ENCODE measurements at places on chromosomes 2 and 18.
A peak's percentile ranks its signal among the peaks of the same experiment; 100 is the strongest.

GRCh38 chr2:185063761-185064160 lies 465.4 kb downstream of the ZNF804A start:
- DNase-seq, result no peak

GRCh38 chr18:78511666-78512601 lies 467.7 kb upstream of the SALL3 start:
- DNase-seq, result no peak

DNA sequence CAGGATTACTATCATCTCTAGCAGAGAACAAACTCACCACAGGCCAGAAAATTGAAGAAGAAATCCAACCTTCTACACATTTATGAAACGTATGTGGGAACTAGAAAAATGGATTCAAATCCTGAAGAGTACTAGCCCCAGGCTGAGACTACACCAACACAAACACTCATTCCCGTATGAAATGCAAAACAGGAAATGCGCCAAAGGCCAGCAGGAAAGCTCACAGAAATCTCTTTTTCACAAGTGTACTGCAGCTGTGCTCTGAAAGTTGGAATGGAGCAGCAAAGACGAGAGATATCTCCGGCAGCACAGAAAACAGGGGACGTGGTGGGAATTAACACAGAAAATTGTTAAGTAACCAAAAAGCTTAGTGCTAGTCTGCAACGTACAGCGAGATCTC lies 913.5 kb downstream of the TDRD15 start:
- DNase-seq, result no peak

- no peak for DNase-seq
These were observed 387.9 kb upstream of the MYT1L start for GRCh38 chr2:2719015-2719414.

- DNase-seq, result no peak
These were observed 74.3 kb downstream of the NPAS2 start for GRCh38 chr2:100894105-100894795.

- DNase-seq, result no peak
These were observed 43.8 kb downstream of the SERTAD2 start for GRCh38 chr2:64609942-64610281.

- no peak for DNase-seq
These were observed 122.7 kb downstream of the VWC2L start for GRCh38 chr2:214533541-214533940.

GRCh38 chr18:6728809-6729246 lies 688 bp upstream of the ARHGAP28 start:
- DNase-seq, result no peak

GRCh38 chr2:190904640-190905261 lies 24.1 kb downstream of the GLS start:
- DNase-seq, result no peak

GRCh38 chr2:176181551-176181950 lies 6.9 kb upstream of the HOXD1 start:
- DNase-seq, result no peak

- DNase-seq, result no peak
These were observed 42.1 kb downstream of the NIFK start for GRCh38 chr2:121694398-121695170.

- peak; percentile 93 for DNase-seq
These were observed 81.7 kb upstream of the REV1 start for GRCh38 chr2:99571533-99571932.

- no peak for DNase-seq
These were observed 124.0 kb upstream of the GATA6 start for GRCh38 chr18:22045221-22045918.

GRCh38 chr18:38552732-38553321 lies 987.2 kb upstream of the CELF4 start:
- no peak for DNase-seq

- DNase-seq, result no peak
These were observed 37.8 kb downstream of the FIGN start for GRCh38 chr2:163697846-163698637.

GRCh38 chr2:186347472-186347871 lies 138.6 kb upstream of the ZC3H15 start:
- no peak for DNase-seq

DNA sequence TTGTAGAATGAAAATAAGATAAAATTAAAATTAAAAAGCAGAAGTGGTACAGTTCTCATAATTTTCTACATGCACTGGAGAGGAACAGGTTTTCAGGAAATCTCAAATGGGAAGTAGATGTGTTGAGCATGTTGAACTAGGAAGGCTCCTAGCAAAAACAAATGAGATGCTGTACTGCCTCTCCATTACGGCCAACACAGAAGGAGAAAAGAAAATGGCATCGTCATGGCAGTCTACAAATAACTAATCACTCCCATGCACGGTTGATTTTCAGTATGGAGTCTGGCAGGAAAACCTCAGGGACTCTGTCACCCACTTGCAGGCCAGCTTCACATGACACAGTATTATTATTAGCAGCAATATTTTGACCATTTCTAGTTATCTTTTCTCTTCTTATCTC lies 278.7 kb downstream of the NRXN1 start:
- no peak for DNase-seq

DNA sequence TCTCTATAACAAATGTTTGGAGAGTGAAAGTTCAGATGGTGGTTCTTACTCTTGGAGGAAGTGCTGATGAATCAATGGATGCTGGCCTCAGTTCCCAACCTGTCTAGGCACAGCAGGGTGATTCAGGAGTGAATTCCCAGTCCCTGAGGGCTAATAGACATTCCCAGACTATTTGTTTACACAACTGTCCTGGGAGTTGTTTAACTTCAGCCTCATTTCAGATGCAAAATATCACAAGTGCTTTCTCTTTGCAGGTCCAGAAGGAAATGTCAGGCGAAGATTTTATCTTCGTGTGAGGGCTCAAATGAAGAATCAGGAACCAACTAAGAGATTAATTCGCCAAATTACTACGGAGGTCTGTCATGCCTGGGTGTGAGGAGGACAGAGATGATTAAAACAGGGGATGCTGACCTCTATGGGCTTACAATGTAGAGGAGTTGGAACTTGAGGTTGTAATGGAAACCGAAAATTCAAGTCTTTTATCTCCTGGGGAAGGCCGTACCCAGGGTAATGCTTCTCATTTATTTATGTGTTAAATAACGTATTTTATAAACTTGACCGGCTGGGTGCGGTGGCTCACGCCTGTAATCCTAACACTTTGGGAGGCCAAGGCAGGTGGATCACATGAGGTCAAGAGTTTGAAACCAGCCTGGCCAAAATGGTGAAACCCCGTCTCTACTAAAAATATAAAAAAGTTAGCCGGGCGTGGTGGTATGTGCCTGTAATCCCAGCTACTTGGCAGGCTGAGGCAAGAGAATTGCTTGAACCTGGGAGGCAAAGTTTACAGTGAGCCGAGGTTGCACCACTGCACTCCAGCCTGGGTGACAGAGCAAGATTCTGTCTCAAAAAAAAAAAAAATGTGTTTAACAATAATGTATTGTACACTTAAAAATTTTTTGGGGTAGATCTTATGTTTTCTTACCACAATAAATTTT lies 38.7 kb upstream of the SLC1A4 start:
- DNase-seq, result no peak

- no peak for DNase-seq
These were observed 12.4 kb upstream of the ZFP36L2 start for GRCh38 chr2:43238813-43239212.

DNA sequence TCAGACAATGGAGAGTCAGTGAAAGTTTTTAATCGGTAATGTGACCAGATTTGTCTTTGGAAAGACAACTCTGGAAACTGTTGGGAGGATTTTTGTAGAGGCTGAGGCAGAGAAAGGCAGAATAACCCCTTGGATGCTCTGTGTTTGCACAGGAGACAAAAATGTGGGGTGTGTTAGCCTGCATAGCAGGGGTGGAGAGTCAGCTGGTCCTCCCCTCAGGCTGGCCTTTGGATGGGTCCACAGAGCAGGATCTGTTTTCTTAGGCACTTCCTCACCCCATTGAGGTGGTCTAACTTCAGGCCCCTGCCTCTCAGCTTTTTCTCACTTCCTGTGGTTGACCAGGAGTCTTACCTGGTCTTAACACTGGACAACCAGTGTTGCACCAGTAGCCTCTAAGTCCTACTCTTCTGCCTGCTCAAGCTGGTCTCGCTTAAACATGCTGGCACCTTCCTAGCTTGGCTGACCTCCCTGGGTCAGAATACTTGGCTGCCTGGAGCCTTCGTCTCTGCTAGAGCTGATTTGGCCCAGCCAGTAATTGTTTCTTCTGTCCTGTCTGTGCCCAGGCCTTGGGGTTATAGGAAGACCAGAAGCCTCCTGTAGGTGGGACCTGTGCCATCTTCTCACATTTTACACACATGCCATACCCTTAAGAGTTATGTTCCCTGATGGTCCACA lies 259.8 kb upstream of the RASGRP3 start:
- no peak for DNase-seq

DNA sequence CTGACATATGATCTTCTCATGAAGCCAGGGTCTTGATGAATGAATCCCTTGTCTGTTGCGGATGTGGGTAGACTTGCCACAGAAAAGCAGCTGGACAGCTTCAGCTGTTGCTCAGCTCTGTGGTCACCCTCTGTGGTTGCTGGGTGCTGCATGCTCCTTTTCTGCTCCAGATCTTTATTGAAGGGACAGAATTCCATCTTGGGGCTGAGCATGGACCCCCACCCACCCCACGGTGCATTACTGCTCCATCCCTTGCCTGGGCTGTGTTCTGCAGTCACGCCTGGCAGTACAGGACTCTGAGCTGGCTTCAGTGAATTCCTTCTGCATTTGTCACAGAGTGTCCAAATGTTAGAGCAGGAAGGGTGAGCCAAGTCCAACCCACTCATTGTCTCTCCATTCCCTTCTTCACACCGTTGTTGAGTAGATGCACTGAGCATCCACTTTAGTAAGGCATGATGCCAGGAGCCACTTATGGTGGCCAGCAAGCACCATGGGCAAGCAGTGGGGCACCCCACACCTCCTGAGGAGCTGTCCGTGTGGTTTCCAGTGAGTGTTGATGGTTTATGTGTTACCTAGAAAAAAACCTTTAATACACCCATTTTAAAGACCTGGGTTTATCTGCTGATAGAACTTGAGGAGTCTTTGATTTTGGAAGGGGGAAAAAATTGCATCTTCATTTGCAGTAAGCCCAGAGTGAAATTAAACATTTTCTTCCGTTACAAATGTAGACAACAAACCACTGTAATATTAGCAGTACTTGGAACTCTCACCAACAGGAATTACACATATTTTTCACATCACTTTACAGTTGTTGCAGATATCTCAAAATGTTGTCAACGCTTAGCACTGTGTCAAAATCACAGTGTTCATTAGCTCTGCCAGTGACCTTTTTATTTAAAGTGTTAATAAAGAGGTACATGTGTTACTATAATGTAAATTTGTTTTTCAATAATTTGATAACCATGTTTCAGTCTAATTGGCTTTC lies 14.7 kb upstream of the ITGB6 start:
- DNase-seq, result no peak

GRCh38 chr2:156401861-156402260 lies 34.3 kb upstream of the GPD2 start:
- no peak for DNase-seq

DNA sequence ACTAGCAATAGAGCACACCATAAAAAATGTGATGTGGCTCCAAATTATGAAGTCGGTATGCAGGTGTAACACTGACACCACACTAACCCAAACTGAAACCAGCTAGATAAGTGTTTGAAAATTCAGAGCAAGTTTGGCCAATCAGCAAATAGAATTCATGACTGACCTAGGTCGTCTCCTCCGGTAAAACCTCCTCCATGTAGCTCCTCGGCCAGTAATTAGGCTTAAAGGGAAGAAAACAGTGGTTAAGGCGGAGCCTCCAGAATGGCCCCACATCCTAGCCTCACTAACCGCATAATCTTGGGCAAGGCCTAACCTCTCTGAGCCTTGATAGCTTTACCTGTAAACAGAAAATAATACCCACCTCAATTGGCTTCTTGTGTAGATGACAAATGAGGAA lies 30.1 kb downstream of the C1D start:
- DNase-seq, result no peak

DNA sequence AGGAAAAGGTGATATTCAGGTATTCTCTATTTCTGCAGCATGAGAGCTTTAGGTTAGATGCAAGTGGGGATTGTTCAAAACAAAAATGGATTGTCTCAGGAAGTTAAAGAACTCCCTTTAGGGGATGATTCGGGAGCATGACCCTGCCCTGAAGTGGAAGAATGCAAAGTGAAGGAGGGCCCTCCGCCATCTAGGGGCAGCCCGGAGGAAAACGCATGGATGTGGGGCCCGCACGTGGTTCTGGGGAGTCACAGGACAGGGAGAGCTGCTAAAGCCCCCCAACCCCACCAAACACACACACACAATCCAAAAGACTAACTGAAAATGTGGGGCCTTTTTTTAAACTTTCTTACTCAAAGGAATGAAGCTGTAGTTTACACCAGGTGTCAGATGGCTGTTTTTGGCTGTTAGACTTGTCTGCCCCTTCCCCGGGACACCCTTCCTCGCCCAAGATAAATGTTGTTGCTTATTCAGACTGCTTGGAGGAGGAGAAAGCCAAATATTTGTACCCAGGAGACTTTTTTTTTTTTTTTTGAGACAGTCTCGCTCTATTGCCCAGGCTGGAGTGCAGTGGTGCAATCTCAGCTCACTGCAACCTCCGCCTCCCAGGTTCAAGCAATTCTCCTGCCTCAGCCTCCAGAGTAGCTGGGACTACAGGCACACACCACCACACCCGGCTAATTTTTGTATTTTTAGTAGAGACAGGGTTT lies 78.8 kb downstream of the HNRNPLL start:
- DNase-seq, result no peak

DNA sequence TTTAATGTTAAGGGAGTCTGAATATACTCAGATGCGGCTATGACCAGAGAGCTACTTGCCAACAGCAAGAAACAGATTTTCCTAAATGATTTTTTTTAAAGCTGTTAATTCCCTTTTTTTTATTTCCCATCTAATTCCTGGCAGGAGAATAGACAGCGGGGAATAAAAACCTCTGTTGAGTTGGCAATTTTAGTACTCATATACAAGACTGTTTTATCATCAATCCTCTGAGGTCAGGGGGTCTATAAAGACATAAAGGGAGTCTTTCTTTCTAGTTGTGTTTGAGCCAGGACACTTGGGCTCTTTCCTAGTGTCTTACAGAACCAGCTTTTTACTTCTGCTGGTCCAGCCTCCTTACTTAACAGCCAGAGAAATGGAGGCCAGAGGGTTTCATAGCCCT lies 29.4 kb downstream of the MAIP1 start:
- no peak for DNase-seq

- DNase-seq, result no peak
These were observed 60.1 kb downstream of the SPIRE1 start for GRCh38 chr18:12597760-12598159.

- no peak for DNase-seq
These were observed 45.7 kb upstream of the MYCN start for GRCh38 chr2:15894481-15895144.
